ENCODE measurements at places on chromosomes 5 and 9.

DNA sequence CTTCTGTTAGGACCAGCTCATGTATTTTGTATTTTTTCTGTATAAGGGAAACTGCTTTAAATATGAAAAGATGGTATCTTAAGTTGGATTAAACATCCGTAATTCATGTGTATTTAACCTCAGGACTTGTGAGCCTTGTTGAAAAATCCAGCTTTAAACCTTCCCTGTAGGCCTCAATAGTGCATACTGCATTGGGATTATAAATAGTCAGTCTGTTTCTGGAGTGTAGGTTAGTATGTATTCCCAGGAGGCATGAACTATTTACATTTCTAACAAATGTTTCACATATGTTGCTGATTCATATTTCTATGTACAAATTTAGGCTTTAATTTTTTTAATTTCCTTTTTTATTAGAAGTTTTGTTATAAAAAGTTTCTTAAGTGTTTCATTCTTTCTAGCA lies 137.9 kb upstream of the GRHPR start:
- DNase-seq, result no peak

DNA sequence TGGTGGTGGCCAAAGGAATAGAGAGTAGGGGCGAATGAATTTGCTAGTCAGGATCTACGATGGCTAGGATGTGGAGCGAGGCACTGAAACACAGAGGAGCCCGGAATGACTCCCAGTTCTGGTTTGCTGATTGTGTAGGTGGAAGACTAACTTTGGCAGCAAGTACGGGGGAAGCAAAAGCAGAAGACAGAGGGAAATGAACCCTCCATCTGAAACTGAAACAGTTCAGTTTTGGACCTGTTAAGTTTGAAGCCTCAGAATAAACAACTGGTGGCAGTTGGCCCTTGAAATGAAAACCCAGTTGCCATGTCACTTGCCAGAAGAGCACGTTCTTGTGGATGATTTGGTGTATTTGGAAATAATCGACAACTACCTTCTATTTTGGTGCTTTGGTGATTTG lies 15.4 kb upstream of the SMIM15 start:
- no peak for DNase-seq

DNA sequence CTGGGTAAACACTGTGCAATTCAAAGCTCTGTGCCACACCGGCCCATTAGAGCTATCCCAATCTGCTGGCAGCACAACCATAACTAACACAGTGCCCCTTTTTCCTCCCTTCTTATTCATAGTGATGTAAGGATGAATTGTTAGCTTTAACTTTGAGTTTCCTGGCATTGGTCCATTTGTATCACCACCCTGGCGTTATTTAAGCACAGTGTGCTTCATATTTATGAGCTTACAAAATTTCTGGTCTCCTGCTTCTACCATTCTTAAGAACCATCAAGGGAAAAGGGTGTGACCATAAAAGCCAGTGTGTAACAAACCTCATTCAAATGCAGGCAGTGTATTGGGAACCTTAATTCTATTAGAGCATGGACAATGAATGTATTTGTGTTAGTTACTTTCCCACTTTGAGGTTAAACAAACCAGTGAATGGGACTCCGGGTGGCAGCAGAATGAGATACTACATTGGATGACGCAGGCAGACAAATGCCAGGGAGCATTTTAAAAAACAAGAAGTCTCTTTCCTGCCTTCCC lies 222.6 kb downstream of the TMEM161B start:
- DNase-seq, result no peak

- no peak for DNase-seq
Measured at GRCh38 chr5:157180374-157181264, at the start of gene ITK. ITK (plus strand) TSS chr5:157180840; CDS start chr5:157180978, 138 bp downstream.

GRCh38 chr5:40828021-40828631 lies 6.9 kb downstream of the RPL37 start:
- DNase-seq, result no peak

DNA sequence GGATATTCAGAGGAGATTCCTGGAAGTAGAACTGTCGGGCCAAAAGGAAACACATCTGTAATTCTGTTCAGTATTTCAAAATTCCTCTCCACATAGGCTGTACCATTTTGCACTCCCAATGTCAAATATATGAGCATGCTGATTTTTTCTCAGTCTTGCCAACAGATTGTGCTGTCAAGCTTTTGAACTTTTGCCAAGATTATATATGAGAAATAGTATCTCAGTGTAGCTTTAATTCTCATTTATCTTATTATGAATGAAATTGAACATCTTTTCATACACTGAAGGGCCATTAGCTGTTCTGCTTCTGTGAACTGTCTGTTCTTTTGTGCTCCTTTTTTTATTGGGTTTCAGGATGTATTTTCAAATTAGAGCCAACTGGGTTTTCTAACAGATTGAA lies 907.1 kb downstream of the MAT2B start:
- no peak for DNase-seq

DNA sequence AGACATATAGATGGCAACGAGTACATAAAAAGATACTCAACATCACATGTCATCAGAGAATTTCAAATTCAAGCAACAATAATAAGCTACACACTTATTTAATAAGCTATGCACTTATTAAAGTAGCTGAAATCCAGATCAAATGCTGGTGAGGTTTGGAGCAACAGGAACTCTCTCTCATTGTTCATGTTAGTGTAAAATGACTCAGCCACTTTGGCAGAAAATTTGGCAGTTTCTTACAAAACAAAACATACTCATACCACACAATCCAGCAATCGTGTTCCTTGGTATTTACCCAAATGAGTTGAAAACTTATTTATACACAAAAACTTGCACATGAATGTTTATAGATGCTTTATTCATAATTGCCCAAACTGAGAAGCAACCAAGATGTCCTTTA lies 131.5 kb upstream of the NFIL3 start:
- no peak for DNase-seq

- DNase-seq, result no peak
Measured at GRCh38 chr5:168481330-168481788, 4.9 kb upstream of the RARS1 start.

GRCh38 chr5:168600409-168600808 lies 21.2 kb upstream of the PANK3 start:
- no peak for DNase-seq

DNA sequence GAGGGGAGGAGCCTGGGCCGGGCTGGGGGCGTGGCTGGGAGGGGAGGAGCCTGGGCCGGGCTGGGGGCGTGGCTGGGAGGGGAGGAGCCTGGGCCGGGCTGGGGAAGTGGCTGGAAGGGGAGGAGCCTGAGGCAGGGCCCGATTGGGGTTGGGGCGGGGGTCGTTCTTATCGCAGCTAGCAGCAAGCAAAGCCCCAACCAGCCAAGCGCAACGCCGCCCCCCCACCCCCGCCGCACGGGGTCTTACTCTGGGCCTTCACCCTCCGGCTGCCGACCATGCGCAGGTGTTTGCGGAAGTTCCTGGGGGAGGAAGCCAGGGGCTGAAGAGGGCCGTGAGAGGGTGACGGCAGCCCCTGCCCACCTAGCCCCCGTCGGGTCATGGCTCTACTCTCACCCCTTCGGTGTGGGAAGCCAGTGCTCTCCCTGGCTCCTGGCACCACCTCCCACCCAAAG lies 5.0 kb downstream of the NSMF start:
- no peak for DNase-seq

DNA sequence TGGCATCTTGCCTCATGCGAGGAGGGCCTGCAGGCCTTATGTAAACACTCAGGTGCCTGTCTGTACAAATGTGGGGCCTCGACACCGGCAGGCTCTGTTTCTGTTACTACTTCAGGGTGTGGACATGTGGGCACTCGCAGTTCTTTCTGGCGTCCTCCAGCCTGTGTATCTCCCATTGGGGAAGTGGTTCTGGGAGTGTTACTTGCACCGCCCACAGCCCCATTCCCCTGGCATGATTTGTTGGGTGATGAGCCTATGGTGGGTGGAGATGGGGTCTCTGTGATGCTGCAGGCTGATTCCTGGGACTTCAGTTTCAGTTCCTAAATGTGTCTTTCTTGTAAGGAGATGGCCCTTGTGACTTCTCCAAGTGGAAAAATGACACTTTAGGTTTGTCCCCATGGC lies 82.1 kb upstream of the PITX1 start:
- DNase-seq, result no peak

- DNase-seq, result no peak
Measured at GRCh38 chr5:43110606-43111170, 10.0 kb upstream of the ZNF131 start.

GRCh38 chr9:105979290-105979689 lies 284.9 kb downstream of the TMEM38B start:
- DNase-seq, result no peak

DNA sequence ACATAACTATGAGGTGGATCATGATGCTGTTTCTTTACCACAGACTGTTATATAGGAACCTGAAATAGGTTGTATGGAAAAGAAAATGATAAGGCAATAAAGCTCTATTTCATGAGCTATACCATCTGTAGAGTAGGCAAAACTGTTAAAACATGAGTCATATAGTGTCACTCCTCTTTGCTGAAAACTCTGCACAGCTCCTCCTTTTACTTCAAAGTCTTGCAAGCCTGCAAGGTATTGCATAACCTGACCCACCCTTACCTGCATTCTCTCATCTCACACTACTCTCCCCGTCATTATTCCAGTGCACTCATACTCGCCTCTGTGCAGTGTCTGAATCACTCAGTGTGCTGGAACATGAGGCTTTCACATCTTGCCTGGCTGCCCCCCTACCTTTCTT lies 790.1 kb downstream of the EFNA5 start:
- no peak for DNase-seq

DNA sequence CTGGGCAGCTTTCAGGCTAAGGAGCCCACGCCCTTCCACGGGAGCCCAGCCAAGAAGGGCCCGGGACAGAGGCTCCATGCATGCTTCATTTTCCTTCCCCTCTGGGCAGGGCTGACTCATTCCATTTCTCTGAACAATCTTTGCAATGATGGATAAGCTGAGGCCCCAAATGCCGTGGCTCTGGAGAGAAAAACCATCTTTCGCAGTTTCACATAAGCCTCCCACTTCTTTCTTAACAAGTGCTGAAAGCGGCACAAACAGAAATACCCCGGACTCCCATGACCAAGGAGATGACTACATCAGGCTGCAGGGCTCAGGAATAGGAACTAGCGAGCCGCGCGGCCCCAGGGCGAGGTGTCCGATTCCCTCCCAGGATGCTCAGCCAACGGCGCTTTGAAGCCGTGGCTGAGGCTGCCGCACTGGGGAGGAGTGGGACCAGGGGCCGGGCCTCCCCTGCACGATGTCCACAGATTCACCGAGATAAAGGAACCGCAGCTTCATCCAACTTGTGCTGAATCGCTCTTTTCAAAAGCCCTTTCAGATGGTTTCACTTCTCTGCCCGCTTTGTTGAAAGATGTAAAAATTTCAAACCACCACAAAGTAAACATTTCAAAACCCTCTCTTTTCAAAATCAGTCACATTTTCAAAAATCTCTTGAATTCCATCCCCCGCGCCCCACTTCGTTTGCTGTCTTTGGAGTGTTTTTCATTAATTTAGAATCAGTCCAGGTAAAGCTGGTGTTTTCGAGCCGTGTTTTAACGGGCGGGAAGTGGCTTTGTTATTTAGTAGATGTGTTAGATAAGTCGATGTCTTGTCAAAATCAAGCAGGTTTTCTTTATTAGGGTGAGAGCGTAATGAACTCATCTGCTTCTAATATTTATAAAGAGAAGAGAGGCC lies 96.5 kb upstream of the LMX1B start:
- no peak for DNase-seq

DNA sequence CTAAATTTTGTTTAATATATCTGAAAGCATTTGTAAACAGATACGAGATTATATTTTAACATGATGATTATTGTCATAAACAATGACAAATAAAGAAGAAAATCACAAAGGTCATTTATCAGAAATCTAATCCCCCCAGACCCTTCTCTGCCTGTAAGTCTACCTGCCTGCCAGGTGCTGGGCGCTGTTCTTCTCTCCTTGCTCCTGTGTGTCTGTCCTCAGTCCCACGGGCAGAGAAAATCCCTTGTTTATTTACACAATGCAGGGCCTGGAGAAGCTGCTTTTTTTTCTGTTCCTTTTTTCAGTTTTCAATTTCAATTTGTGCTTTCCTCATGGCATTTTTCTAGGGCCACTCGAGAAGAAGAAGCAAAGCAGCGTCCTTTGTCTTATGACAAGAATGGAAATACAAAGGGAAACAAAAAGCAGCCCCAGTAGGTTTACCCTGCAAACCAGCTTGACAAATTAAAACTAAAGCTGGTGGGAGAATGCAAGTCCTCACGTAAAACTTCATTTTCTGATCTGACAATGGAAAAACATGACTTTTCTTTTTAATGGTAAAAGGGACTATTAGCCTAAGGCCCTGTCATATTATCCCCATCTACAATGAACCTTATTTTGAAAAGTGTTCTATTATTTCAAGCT lies 282.4 kb upstream of the KLF9 start:
- no peak for DNase-seq

DNA sequence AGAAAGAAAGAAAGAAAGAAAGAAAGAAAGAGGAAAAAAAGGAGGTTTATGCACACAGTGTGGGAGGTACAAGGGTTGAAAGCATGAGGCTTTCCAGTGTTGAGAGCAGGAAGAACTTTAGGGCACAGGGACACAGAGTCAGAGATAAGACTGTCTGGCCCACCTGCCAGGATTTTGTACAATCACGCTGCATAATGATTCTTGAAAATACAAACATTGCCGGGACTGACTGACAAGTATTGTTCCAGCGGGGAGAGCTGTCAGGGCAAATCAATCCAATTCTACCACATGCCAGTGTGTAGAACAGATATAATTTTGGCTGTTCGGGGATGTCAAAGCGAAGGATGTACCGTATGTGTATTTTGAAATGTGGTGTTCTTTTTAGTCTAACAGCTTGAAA lies 254.7 kb downstream of the NTRK2 start:
- no peak for DNase-seq
